ENCODE measurements at places on chromosomes 12 and 14.

GRCh38 chr12:100164153-100164704 lies 21.6 kb upstream of the BLTP3B start:
- DNase-seq = no peak

DNA sequence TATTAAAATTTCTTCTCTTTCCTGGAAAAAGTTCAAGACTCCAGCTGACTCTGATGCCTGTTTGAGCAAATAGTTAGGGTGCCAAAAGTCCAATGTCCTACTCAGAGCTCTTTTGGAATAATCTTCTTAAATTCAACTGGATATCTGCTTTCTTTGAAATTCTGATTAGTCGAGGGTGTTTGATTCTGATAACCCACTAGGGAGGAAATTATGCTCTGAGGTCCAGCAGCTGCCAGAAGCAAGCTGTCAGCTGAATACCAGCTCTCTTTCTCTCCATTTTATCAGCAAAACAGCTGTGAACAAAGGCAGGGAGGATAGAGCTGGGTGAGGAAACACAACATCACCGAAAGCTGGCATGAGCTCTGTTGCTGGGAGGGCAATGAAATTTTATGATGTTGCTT lies 141.5 kb downstream of the CAND1 start:
- DNase-seq = no peak

DNA sequence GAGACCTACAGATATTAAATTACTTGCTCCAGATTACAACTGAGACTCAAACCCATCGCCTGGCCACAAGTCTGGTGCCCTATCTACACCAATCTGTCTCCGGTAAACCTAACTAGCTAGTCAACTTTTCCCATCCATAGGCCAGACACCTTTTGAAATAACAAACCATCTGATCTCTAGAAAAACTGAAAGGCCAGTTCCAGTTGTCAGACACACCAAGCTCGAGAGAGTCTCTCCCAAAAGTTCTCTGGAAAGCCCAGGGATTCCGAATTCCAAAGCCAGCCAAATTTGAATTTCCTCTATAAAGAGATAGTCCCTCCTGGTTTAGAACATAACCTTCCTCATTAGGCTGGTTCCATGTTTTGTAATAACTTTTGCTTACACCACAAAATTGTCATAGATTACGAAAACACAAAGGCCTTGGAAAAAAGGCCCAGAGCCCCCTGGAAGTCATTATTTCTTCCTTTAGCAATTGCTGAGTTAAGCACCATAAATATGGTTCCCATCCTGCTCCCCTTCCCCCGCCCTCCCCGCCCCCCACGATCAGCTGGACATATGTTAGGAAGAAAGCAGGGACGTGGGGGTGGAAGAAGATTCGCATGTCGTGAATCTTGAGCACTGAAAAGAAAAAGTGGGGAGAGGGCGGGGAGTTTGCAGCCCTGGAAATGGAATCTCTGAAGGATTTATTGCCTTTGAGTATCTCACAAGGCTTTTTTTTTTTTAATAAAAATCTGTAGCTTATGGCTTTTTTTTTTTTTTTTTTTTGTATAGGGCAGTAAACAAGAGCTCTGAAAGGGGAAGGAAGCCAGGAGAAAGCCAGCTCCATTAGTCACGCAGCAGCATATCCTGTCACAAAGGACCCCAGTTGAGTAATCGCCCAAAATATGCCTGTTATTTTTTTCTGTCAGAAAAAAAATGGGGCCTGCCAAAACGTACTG lies 110.4 kb downstream of the ZFP36L1 start:
- DNase-seq = no peak

DNA sequence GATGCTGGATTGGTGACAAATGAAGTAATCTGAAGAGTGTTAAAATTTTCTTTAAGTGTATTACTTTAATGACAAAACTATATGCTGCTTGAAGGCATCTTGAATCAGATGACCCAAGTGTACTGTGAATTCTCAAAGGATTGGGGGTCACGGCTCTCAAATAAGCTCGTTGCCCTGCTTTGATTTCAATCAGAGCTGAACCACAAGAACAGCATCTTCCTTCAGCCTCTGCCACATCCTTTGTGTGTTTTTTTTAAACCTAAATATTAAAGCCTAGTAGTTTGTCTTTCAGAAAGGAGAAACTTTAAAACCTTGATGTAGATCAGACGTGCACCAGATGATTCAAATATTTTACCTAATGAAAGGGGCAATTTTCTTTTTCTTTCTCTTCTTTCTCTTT lies 11.7 kb downstream of the ELK3 start:
- DNase-seq = no peak

GRCh38 chr12:76618031-76618430 lies 58.5 kb upstream of the OSBPL8 start:
- DNase-seq = no peak

GRCh38 chr12:5967645-5968415 lies 22.8 kb upstream of the ANO2 start:
- DNase-seq = no peak

DNA sequence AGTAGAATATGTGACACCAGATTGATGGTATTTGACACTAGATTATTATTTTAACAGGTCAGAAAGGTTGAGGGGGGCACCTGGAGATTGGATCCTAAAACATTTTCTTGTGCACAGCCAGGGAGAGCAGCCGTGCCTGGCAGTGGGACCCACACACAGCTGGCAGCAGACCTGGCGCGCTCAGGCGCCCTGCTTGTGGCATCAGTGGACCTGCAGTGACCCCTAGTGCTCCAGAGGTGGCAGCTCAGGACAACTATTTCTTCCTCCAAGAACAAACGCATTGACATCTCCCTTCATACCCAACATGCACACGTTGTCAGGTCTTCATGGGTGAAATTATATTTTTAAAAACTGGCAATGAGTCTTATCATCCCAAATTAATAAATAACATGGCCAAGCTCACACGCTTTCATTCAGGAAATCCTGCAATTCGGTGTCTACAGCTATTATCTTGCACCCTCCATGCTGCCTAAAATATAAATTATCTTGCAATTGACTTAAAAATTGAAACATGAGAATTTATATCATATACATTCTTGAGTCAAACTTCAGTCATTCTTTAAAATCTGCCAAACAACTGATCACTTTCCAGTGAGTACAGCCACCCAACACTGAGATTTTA lies 7.7 kb upstream of the TMEM132D start:
- DNase-seq = no peak

GRCh38 chr14:25111061-25111601 lies 61.2 kb upstream of the STXBP6 start:
- no peak for DNase-seq

GRCh38 chr12:132592282-132592970 lies 18.0 kb downstream of the LRCOL1 start:
- DNase-seq = no peak

Measured in stimulated activated CD8-positive, alpha-beta memory T cell treated with anti-CD3 and anti-CD28 coated beads, Interleukin-4, amount 100 ng/mL, for 1 hour (primary cell).